ENCODE measurements at places on chromosomes 2 and 18.

DNA sequence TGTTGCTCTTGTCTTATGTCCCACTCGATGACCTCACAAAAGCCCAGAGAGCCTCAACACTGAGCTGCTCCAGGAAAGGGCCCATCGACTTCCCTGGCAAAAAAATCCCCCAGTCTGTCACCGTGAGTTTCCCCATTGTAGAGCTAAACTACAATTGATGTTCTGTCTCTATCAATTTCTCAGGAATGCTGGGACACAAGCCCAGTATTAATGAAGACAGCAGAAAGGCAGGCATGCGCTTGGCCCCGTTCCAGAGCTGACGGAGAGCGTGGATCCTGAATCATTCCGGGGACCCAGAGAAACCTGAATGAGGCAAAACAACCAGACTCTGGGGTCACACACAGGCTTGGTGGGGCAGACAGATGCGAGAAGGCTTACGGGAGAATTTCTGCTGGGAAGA is 146.9 kb downstream of the TTC32 start:
- no peak for DNase-seq

- DNase-seq = no peak
Measured at GRCh38 chr18:55584201-55584600, 3.8 kb downstream of the TCF4 start.

DNA sequence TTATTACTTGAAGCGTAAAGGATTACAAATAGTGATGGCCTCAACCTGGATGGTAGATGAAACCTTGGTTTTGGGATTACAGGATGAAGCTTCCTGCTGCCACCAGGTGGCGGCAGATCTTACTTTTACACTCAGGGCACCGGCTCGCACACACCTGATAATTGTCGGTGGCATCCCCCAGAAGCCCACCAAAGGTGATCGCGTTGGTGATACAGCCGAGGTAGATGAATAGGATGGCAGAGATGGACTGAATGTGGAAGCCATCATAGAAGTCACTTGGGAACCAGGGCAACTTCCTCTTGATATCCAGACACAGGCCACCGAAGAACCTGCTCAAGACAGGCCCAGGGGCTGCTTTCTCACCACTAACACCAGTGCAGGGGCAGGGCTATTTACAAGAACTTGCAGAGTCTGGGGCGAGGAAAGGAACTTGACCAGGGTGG is 51.8 kb downstream of the MTHFD2 start:
- DNase-seq = peak; percentile 49

DNA sequence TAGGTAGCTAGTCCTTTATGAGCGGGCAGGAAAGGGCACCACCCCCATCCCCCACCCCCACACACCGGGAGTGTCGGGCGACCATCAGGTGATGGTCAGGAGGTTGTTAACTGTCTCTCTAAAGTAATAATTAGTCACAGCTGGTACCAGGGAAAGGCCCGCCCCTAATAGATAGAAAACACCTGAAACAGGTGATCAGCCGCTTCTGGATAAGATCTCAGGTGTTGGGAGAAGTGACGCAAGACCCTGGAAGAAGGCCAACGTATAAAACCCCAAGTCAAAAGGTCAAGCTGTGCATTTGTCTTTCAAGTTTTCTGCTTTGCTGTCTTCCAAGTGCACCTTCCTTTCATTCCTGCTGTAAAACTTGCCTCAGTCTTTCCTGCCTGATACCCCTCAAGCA is 59.6 kb upstream of the LINC00305 start:
- DNase-seq = no peak

DNA sequence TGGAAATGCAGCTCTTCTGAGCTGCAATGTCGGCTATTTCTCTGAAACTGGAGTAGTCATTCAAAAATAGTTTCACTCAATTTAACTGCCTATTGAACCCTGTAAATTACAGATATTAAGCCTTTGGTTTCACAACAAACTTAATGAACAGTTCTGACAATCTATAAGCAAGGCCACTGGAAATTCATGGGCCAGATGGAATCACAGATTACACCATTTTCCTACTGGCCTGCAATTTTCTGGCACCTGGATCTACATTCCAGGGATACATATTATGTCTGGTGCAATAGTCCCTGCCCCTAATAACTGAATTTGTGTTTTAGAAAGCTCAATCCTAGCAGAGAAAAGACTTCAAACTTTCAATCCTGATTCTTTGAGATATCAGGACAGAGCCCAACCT is 551.7 kb downstream of the RNF144A start:
- DNase-seq = no peak

GRCh38 chr2:202149155-202149762 is 76.2 kb downstream of the KIAA2012 start:
- no peak for DNase-seq

- no peak for DNase-seq
Measured at GRCh38 chr2:120914839-120915521, 179.3 kb downstream of the GLI2 start.

DNA sequence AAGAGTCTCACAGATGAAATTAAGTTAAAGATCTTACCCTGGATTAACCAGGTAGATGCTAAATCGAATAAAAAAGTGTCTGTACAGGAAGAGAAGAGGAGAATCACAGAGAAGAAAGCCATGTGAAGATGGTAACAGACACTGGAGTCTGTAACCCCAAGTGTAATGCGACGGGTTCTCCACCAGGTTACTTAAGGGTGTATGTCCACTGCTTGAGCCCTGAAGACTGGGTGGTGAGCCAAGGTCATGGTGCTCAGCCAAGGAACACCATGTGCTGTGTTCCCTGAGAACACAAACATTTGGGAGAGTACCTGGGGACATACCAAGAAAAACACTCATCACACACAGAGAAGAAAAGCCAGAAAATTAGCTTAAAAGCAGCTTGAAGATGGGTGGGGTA is 8.2 kb upstream of the ACADL start:
- DNase-seq = no peak

DNA sequence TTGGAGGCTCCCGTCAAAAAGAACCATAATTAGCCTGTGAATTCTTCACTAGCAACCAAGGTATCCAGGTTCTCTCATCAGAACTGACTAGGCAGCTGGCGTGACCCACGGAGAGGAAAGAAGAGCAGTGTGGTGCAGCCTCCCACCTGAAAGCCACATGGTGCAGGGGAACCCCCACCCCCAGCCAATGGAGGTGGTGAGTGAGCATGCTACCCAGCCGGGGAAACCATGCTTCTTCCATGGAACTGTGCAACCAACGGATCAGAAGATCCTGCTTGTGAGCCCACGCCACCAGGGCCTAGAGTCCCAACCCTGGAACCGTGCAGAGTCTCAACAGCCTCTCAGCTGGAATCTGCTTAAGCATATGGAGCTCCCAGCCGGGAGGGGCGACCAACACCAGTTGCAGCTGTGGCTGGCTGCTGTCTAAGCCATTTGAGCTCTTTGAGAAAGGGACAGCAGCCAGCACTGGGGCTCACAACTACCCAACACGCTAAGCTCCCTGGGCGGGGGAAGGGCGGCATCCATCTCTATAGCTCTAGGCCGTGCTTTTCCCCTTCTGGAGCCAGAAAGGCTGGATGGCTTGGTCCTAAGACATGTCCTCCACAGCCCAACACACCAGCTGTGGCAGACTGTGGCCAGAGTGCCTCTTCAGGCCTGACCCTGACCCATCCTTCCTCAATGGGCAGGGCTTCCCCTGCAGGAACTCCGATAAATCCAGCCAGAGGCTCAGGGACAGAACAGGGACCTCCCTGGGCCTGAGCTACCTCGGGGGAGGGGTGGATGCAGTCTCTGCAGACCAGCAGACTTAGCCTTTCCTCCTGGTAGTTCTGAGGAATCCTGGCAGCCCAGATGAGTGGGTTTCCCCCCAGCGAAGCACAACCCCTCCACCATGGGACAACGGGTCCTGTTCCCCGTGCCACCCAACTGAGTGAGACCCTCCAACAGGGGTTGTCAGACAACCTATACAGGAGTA is 151.4 kb upstream of the NXPH2 start:
- DNase-seq = no peak

DNA sequence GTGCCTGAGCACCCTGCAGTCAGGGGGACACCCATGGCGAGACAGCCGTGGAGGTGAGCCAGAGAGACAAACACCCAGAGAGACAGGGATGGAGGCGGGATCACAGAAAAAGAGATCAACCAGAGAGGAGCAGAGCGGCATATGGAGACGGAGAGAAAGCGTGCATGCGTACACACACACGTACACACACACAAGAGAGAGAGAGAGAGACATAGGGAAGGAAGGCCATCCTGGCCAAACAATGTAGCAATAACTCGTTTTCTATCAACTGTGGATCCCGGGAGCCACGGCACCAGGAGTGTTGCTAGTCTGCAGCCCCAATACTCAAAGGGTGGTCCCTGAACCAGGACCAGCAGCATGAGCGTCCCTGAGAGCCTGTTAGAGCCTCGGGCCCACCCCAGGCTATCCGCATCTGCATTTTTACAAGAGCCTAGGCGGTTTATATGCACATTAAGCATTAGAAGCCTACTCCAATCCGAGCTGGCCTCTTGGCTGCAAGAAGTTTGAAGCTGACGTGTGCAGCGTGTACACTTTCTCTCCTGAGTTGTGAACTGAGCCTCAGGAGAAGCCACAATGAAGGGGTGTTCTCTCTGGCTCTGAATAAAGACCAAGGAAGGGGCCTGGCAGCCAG is 50.1 kb upstream of the MYCN start:
- no peak for DNase-seq

GRCh38 chr2:45993476-45993991 is 303.7 kb upstream of the EPAS1 start:
- DNase-seq = peak; percentile 50

DNA sequence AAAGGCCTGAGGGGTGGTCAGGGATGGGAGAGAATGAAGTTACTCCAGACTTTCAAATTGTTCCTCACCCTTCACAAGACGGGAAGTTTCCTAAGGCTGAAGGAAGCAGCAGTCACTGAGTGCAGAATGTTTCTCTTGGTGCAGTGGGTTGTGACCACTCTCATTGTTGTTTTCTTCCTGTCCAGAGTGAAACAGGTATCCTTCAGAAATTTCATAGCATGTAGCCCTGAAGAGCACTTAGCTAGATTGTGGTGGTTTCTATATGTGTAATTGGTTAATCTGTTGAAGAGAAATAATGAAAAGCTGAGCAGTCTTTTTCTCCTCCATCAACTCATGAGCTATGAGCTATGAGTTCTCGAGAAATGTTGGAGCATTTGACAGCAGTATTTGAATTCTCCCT is 96.8 kb downstream of the GPD2 start:
- no peak for DNase-seq

GRCh38 chr2:216619411-216620393 is 13.5 kb upstream of the IGFBP2 start:
- no peak for DNase-seq

GRCh38 chr2:108536133-108536780 is 2.0 kb downstream of the LIMS1 start:
- no peak for DNase-seq

- no peak for DNase-seq
Measured at GRCh38 chr2:146776596-146776995, 1068.2 kb upstream of the ACVR2A start.

- no peak for DNase-seq
Measured at GRCh38 chr18:44708451-44709083, 27.9 kb downstream of the SETBP1 start.

GRCh38 chr2:56680971-56681631 is 497.3 kb downstream of the CCDC85A start:
- DNase-seq = no peak

DNA sequence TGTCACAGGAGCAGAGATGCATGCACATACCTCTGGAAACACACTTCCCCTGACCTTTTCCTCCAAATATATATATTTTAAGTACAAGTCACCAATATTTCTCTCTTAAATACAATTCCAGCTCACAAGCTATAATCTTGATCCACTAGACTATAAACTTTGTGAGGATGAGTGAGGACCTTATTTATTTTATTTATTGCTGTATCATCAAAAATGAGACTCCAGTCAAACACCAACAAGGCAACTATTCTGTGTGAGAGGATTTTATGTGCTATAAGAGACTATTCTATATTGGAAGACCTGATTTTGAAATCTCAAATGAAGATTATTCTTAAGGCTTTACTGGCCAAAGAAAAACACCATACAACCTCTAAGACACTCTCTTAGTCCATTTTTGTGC is 1352.2 kb downstream of the SUCLG1 start:
- no peak for DNase-seq

- no peak for DNase-seq
Measured at GRCh38 chr18:6652098-6652497, 77.4 kb upstream of the ARHGAP28 start.

GRCh38 chr2:75892490-75892889 is 181.8 kb upstream of the GCFC2 start:
- DNase-seq = no peak

DNA sequence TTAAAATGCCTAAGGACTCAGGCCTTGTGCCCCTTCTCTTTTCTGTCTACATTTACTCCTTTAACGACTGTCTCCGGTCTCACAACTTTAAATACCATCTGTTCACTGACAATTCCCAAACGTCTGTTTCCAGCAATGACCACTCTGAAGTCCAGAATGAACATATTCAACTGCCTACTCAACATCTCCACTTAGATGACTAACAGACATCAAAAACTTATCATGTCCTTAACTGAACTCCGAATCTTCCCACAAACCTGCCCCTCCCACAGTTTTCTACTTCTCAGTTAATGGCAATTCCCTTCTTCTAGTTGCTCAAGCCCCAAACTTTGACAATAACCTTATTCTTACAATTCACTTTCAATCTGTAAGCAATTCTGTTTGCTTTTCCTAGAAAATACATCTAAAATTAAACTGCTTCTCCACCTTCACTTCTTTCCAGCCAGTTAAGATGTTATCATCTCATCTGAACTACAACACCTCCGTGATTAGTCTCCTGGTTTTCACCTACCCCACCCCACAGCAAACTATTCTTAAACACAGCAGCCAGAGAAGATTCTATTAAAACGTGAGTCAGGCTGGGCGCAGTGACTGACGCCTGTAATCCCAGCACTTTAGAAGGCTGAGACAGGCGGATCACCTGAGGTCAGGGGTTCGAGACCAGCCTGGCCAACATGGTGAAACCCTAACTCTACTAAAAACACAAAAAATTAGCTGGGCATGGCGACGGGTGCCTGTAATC is 2.8 kb downstream of the C1D start:
- DNase-seq = no peak

DNA sequence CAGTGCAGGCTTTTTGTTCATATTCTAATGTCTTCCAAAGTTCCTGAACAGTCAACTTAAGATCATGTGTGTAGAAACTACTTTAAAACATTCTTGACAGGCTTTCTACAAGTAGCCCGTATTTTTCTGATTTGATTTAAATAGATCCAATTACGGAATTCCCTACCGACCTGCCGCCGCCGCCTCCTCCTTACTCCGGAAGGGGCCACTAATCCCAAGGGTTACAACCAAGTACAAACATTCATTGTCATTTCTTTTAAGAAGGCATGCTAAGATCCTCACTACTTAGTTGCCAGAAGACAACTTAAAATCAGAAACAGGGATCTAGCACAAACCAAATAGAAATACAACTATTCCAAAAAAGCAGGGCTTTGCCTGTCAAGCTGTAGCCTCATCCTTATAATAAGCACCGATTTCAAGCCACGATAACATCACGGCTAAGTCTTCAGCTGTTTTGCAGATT is 784 bp downstream of the WDR33 start:
- DNase-seq = no peak

GRCh38 chr2:189821953-189822748 is 37.9 kb downstream of the PMS1 start:
- DNase-seq = no peak

GRCh38 chr2:191952515-191953270 is 105.8 kb upstream of the CAVIN2 start:
- DNase-seq = no peak

- no peak for DNase-seq
Measured at GRCh38 chr18:63956755-63957154, 7.7 kb downstream of the HMSD start.

Measured in liver (tissue), 10 donors.